ENCODE measurements at places on chromosomes 6 and 20.

DNA sequence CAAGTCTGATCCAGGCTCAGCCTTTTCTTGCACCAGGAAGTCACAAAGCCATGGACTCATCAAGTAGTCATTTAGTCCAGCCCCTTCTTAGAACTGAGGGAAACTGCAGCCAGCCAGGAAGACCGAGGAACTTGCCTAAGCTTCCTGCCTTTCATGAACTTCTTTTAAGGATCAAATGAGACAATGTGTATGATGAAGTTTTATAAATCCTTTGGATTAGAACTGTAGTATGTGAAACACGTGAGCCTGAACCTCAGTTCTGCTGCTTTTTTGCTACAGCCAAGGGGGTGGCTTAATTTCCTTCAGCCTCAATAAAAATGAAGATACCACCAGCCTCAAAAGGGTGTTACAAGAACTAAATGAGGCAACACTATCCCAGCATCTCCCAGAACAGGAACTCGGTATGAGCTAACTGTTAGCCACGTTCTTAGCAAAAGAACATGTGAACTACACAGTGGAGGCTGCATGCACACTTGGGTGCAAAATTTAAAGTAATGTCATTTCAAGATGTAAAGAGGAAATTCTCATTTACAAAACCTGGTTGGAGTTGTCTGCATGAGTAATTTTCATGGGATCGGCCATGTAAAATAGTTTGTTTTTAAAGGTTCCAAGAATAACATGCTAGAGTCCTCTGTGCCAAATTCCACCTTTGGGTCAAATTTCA lies 76.0 kb upstream of the TBC1D7 start:
- DNase-seq, result no peak

- no peak for DNase-seq
Measured at GRCh38 chr20:57743450-57744095, 33.8 kb upstream of the PMEPA1 start.

DNA sequence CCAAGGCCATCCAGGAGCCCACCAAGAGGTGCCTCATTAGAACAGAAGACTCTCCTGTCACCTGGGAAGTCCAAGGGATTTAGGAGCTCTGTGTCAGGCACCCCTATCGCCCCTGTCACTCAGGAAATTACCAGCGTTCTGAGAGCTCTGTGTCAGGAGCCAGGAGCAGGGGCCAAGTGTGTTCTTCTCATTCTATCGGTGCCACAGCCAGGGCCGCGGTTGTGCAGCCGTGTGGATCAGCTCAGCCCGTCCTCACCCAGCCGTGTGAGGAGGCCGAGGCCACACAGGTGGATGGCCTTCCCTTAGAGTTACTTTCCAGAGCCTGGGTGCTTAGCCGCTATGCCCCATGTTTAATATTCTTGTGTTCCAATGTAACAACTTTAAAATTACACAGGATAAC lies 9.8 kb downstream of the MTG2 start:
- DNase-seq, result no peak

DNA sequence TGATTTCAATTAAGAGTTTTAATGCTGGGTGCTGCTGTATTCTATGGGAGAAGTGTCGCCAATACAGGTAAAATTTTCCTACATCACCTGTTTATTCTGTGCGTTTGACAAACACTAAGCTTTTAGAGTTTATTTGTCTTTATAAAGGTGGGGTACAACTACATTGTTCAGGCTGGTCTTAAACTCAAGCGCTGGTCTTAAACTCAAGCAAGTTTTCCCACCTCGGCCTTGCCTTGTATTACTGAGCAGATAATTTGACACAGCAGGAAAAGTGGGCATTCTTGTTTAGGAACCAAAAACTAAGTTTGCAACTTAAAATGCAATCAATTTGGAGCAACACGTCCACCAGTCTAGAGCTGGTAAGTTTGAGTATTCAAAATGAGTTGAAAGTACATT lies 112.9 kb upstream of the BTN3A2 start:
- DNase-seq, result no peak

DNA sequence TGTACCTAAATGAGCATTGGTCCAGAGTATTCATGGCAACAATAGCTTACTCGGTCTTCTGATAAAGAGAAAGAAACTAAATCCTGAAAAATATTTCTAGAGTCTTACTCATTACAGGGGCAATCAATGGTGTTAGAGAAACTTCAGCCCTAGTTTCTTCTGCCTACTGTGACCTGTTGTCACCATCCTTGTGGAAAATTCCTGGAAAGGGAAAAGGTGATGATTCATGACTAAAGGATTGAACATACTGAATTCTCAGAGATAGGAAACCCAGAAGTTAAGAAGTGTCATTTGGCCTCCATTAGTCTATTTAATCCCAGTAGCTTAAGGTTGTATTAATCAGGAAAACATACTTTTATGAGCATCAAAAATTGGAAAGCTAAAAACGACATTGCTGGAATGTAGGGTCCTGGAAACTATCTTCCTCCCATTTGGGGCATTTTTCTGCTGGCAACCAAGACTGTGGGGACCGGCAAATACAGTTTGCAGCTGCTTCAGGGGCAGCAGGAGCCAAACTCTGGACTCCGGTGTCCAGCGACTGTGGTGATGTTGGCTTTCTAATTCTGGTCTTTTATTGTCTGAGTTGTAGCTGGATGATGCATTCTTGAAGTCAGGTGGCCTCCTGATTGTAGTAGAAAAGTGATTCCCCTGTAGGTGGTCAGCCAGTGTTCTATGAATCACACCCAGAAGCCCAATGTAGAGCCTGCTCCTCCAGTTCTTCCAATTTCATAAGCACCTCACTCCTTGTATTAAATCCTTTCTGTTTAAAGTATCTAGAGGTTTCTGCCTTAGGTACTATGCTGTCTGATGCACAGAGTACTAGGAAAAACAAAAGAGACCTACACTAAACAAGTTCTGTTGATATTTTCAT lies 67.6 kb downstream of the LCA5 start:
- DNase-seq, result no peak

DNA sequence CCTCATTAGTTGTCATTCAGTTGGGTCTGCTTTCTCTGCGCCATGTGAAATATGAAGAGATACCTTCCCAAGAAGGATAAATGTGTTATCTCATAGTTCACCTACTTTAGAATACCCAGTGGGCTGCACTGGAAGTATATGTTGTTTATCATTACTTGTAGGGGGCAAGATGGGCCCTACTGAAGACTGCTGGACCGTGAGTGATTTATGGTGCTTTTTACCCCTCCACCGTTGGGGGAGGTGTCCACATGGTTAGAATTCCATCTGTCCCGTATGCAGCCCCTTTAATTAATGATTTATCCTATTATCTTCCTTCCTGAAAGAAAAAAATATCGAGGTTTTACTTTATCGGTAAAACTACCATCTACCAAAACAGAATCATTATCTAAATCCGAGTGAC lies 97.0 kb downstream of the TSHZ2 start:
- DNase-seq, result no peak

All from stimulated activated CD8-positive, alpha-beta memory T cell treated with anti-CD3 and anti-CD28 coated beads, Interleukin-12 subunit alpha, Interleukin-12 subunit beta, amount 100 ng/mL, for 1 hour (primary cell).